ENCODE measurements at places on chromosomes 6 and 20.

- DNase-seq, result no peak
Observed at GRCh38 chr6:66526061-66526460, 819.0 kb upstream of the EYS start.

GRCh38 chr6:38307740-38308139 lies 332.0 kb downstream of the BTBD9 start:
- no peak for DNase-seq

DNA sequence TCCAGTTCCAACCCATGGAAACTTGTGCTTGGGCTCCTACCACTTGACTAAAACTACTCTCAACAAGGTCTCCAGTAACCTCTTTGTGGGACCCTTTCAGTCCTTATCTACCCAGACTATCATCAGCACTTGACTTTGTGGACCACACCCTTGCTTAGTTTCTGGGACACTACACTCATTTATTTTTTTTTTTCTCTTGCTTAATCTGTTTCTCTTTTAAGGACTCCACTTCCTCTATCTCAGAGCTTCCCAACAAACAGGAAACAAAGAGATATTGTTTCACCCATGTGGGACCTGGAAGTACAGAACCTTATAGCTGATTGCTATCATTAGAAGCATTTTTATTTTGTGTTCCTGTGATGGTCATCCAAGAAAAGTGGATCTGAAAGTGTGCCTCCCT lies 28.8 kb upstream of the ME1 start:
- no peak for DNase-seq

DNA sequence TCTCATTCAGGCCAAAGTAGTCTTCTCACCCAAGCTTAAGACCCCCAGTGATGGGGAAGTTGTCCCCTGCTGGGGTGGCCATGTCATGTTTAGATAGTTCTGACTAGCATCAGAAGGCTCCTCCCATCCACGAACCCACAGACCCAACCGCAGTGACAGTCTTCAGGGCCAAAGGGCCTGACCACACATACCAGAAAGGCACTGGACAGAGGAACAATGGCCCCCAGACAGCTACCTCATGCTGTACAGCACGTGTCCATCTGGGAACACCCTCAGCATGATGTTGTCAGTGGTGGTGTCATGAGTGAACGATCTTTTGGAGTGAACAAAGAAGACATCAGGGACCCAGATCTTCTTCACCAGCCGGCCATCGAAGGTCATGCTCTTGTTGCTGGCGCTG lies 46.3 kb downstream of the GABRR2 start:
- DNase-seq, result no peak

DNA sequence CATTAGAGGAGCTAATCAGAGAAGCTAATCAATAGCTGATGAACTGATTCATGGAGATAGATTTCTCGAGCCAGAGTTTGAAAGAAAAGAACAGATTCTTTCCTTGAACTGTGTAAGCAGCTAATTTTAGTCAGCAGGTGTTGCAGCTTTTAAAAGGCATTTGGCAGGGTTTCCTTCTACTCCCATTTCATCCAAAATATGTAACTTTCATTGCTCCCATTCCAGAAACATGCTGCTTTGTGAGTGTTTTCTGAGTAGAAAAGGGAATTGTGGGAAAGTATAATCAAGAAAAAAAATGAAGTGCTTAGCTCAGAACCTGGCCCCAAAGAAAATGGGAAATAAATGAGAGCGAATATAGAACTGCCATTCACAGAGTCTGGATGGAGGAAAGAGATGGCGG lies 20.8 kb downstream of the SLC35F1 start:
- no peak for DNase-seq

DNA sequence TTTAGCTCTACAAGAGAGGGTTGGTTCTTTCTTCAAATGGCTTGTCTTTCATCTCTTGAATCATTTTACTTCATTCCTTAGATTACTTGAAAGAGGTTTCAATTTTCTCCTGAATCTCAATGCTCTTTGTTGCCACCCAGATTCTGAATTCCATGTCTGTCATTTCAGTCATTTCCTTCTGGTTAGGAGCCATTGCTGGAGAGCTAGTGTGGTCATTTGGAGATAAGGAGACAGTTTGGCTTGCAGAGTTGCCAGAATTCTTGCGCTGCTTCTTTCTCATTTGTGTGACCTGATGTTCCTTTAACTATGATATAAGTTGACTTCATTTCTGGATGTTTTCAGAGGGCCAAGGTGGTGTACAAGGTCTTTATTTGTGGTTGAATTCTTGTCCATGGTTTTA lies 157.8 kb downstream of the SLC22A3 start:
- no peak for DNase-seq

DNA sequence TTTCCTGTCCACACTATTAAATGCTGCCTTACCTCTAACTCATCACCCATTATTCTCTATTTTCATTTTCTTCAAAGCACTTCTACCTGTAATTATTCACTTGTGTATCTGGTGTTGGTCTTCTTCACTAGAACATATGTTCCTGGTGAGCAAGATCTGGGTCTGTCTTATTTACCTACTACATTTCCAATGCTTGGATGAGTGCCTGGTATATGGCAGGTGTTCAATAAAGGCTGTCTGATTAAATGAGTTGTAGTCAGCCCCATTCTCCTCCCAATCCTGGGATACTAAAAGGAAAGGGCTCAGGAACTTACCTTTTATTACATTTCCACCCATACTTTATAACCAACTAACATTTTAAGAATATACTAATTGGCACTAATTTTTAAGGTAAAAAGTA lies 61.0 kb downstream of the CEP162 start:
- DNase-seq, result no peak

DNA sequence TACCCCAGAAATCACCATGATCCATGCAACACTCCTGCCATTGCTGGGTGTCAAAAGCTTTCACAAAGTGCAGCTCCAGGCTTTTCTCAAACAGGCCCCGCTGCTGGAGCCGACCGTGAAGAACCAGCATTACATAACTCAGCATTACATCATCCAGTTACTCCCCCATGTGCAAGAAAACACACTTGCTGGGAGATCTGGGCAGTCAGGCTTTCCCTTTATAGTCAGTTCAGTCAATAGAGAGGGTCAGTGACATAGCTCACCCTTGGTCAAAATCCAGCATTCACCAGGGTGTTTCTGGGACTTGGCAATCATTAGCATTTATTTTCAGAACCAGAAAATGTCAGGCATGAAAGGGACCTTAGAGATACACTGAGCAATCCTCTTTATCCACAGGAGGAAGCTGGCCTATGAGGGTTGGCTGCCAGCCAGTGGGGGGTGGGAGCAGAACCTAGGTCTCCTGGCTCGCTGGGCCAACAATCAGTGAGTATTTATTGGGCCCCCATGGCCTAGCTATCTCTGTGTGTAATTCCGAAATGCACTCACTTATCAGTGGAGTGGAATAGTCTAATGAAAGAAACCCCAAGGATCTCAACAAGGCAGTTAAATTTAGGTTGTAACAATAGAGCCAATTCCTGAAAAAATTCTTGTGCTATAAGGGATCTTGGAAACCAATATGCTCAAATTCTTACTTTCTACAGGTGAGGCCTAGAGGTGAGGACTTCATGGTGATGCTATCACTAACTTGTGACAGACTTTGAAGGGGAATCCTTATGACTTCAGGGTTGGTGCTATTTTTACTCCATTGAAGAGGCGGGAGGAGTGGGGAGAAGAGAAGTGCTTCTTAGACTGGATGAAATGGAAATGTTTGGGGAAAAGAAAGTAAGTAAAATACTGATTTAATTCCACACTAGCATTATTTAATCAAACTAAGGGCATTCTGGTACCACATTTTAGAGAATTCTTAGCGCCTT lies 54.6 kb downstream of the LYRM4 start:
- DNase-seq, result no peak

GRCh38 chr20:39479196-39479810 lies 517.2 kb downstream of the DHX35 start:
- no peak for DNase-seq

- no peak for DNase-seq
Observed at GRCh38 chr6:80592436-80592835, 486.0 kb downstream of the BCKDHB start.

GRCh38 chr6:147973806-147974205 lies 368.8 kb upstream of the SASH1 start:
- DNase-seq, result no peak

DNA sequence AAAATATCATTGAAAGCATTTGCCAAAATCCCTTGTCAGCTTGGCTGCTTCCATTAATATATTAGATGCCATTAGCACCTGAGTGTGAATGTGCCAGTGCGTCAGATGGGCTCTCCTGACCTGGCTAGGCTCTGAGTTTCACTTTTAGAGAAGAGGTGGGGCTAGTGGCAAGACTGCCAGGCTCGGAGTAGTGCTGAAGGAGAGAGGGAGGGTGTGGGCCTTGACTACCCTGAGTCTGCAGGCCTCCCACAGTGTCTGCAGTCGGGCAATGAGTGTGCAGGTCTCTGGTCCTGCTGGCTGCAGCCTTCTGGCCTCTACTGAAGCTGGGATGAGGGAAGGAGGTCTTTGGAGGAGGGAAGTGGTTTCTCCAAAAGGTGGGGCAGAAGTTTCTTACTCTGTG lies 34.6 kb upstream of the PNPLA1 start:
- no peak for DNase-seq

DNA sequence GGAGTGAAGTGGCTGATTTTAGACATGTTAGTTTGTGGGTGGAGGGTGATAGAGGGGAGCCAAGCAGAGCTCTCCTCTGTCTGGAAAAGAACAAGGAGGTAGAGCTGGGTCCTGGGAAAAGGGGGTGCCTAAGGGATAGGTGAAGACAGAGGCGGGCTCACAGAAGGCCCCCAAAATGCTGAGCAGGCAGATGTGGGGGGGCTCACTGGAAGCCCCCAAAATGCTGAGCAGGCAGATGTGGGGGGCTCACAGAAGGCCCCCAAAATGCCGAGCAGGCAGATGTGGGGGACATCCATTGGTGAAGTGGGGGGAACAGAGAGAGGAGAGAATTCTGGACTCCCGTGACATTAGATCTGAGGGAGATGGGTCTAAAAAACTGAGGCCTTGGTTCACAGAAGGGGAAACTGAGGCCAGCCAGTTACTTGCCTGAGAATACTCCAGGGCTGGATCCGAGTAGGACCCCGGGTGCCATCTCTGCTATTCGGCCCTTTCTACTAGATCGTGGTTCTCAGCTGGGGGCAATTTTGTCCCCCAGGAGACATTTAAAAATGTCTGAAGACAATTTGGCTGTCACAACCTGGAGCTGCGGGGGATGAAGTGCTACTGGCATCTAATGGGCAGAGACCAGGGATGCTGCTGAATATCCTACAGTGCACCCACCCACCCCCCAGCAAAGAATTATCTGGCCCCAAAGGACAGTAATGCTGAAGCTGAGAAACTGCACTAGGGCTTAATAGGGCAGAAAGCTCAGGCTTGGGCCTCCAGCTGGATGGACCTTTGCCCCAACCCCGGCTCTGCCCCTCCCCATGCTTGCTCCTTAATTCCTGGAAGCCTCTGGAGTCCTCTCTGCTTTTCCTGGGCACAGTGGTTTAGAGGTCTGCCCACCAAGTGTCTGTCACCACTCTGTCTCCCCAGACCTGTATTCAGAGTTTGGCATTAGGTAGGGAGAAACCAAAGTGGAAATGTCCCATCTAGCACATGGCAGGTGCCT lies 2.1 kb downstream of the LPIN3 start:
- DNase-seq, result no peak

DNA sequence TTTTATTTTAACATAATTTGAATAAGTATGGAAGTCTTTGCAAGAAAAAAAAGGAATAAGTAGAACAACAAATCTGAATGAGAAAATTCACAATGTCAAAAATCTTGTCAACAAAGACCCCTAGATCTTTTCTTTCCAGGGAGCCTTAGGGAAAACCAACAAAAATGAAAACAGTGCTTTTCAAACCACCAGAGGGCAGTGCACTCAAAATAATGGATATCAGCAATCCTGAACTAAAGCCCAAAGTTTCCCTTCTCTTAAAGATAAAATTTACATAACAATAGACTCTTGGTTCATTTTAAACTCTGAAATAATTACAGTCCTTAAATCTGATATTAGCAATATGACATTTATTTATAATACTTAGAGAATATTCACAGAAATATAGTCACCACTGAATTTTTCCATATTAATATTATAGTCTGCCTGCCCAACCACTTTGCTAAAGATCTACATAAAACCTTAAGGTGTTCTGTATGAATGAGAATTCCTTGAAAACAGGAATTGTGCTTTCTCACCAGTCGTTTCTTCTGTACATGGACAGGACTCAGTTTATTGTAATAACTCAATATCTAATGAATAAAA lies 105.3 kb upstream of the BMP5 start:
- DNase-seq, result no peak

- no peak for DNase-seq
Observed at GRCh38 chr6:2147766-2148448, 97.5 kb downstream of the GMDS start.

GRCh38 chr6:24848461-24848860 lies 49.7 kb upstream of the ARMH2 start:
- DNase-seq, result no peak

DNA sequence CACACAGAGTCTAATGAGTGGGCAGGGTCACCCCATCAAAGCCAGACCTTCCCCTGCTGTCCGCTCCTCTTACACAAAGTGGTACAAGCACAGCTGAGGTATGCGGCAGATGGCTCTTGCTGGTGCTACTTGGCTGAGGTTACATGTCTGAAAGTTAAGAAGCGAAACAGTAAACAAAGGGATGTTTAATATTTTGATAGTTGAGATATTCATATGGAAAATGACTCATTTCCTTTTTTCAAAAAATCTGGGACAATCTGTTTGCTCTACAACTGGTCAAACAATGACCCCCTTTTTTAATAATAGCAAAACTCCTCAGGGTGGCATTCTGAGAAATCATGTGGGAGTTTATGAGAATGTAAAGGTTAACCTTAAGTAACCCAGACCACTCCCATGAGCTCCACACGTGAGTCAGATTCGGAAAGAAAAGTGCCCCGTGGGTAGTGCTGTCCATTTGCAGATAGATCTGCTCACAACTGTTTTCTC lies 245.3 kb downstream of the TBXT start:
- no peak for DNase-seq

DNA sequence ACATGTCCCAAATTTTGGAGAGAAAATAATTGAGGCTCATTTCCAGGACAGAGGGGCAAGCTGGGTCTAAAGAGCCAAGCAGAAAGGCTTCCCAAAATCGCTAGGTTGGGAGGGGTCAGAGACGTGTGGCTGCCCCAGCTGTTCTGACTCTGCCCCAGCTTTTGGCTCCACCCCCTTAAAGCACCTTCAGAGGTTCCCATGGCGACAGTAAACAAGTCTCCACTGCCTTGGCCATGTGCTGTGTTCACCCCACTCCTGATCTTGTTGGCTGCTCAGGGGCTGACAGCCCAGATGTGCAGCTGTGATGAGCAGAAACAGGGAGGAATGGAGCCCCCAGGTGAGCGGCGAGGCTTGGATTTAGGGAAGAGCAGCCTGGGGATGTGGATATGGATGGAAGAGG lies 72.8 kb upstream of the SPTLC3 start:
- DNase-seq, result no peak
